ENCODE measurements at places on chromosomes 1 and 21. TPM values are rescaled to one million over a fixed set of nuclear protein-coding genes. Genes with fewer than 3 reads are reported as not detected.

Gene NCAM2
- total RNA-seq = not detected

Gene PODN
- total RNA-seq = not detected

Gene AK5
- total RNA-seq = 25.5 TPM

Gene LRRC3
- 1.5 TPM for total RNA-seq

Gene ADGRL4
- total RNA-seq = not detected

Gene CCDC27
- not detected for total RNA-seq

Gene PRAMEF20
- not detected for total RNA-seq

Gene PLA2G2F
- total RNA-seq = not detected

Gene TSPEAR
- total RNA-seq = not detected

Gene ELAPOR1
- 13.7 TPM for total RNA-seq

Gene PTAFR
- 1.7 TPM for total RNA-seq

Gene CNTN2
- not detected for total RNA-seq

Gene CYP4B1
- total RNA-seq = not detected

Gene PTGS2
- not detected for total RNA-seq

Gene FCRL6
- 0.55 TPM for total RNA-seq

Gene KLHDC7A
- not detected for total RNA-seq

Gene SNX7
- 0.35 TPM for total RNA-seq

Gene TRIM46
- total RNA-seq = 8.5 TPM

Gene ALG14
- total RNA-seq = 1.1 TPM

Gene KRTAP13-2
- not detected for total RNA-seq

Gene FALEC
- total RNA-seq = 0.64 TPM

Gene CELA2B
- not detected for total RNA-seq

Gene CASQ2
- not detected for total RNA-seq

Gene CLCA1
- total RNA-seq = not detected

Gene TMEM269
- total RNA-seq = 0.35 TPM

Gene AADACL3
- not detected for total RNA-seq

Gene PTPRF
- total RNA-seq = not detected

Gene AMY2B
- total RNA-seq = 60.7 TPM

Gene MPZ
- 11.9 TPM for total RNA-seq

Gene SLC66A1
- 7.4 TPM for total RNA-seq

Gene KIAA0040
- total RNA-seq = 33.6 TPM

Gene NKAIN1
- not detected for total RNA-seq

Gene FCGR3A
- 0.81 TPM for total RNA-seq

Gene IL19
- not detected for total RNA-seq

Gene E2F2
- 1.2 TPM for total RNA-seq

Gene FOXD3
- total RNA-seq = not detected

Gene LMX1A
- not detected for total RNA-seq

Gene OR2T10
- not detected for total RNA-seq

Gene EXO1
- total RNA-seq = 0.44 TPM

Gene TNN
- total RNA-seq = not detected

Gene PLPPR4
- total RNA-seq = not detected

Gene PLA2G2D
- total RNA-seq = not detected

All from CD4-positive, alpha-beta memory T cell (primary cell).